Neural crest cell (in vitro differentiated cells): ENCODE measurements at places on chromosomes 2 and 18.

- H3K36me3 ChIP-seq, result no peaks in the 10 kb centered on the region
- peak within 1 kb of the TSS; percentile 97 for H3K4me3 ChIP-seq
- H3K4me1 ChIP-seq, result peaks cover 9% of the 10 kb centered on the region
- peaks cover 36% of the 10 kb centered on the region for H3K27me3 ChIP-seq
- peak; percentile 36 for DNase-seq
- H3K27ac ChIP-seq, result peak within 1 kb of the TSS; percentile 40
Measured at GRCh38 chr18:31497836-31498573, at the start of gene DSG2. TSS of gene DSG2 (plus strand) at chr18:31498177. CDS start at chr18:31498252, 75 bp downstream.

DNA sequence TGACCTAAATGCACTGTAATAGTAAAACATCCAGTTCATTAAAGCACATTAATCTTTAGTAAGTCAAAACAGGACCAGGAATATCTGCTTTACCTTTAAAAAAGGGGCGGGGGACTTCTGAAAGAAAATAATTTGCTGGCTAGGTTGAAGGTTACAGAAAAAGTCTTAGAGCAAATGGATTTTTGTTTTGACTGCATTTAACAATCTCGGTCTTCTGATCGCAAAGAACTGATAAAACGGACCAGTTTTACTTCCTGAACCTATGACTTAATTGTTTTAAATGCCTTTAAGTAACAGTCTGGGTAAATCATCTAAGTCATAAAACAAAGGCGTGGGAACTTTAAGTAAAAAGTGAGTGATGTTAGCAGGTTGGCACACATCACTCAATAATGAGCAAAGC, 783 bp downstream of the BUB1 start:
- peak overlapping the region; percentile 91 for H3K4me3 ChIP-seq
- H3K27me3 ChIP-seq, result no peaks in the 10 kb centered on the region
- H3K27ac ChIP-seq, result no peak overlapping the region
- no peak for DNase-seq
- H3K4me1 ChIP-seq, result peaks cover 40% of the 10 kb centered on the region

- H3K4me1 ChIP-seq, result no peaks in the 10 kb centered on the region
- peaks cover 4% of the 10 kb centered on the region for H3K27me3 ChIP-seq
- DNase-seq, result no peak
- H3K36me3 ChIP-seq, result no peaks in the 10 kb centered on the region
- H3K27ac ChIP-seq, result no peak overlapping the region
Measured at GRCh38 chr2:151927501-151928221, 99.4 kb upstream of the ARL5A start.

DNA sequence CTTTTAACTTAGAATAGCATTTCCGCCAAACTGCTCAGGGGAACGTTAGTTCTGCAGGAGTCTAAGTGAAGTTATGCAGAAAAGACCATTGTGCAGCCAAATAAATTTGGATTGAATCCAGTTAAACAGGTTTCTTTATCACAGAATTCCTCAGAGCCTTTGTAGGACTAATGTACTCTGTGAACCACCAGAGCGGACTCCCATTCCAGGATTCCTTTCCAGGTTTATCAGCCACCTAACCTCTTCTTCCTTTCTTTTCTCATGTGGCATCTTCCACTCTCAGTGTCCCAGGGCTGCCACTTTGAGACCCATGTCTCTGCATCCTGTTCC, 350.4 kb downstream of the TSN start:
- H3K4me3 ChIP-seq, result no peak overlapping the region
- H3K36me3 ChIP-seq, result no peaks in the 10 kb centered on the region
- H3K27ac ChIP-seq, result peak overlapping the region; percentile 95
- H3K4me1 ChIP-seq, result peaks cover 39% of the 10 kb centered on the region
- H3K27me3 ChIP-seq, result no peaks in the 10 kb centered on the region
- DNase-seq, result no peak

- H3K27me3 ChIP-seq, result no peaks in the 10 kb centered on the region
- DNase-seq, result no peak
- H3K4me1 ChIP-seq, result peaks cover 20% of the 10 kb centered on the region
- no peak overlapping the region for H3K27ac ChIP-seq
Measured at GRCh38 chr18:41703744-41704530, 251.1 kb upstream of the PIK3C3 start.

- no peak overlapping the region for H3K4me3 ChIP-seq
- H3K27ac ChIP-seq, result no peak overlapping the region
- H3K4me1 ChIP-seq, result peaks cover 6% of the 10 kb centered on the region
- no peaks in the 10 kb centered on the region for H3K27me3 ChIP-seq
- peak; percentile 61 for DNase-seq
Measured at GRCh38 chr2:189412330-189412953, 28.8 kb upstream of the WDR75 start.

- no peak for DNase-seq
- H3K4me3 ChIP-seq, result no peak overlapping the region
- no peak overlapping the region for H3K27ac ChIP-seq
- peaks cover 3% of the 10 kb centered on the region for H3K27me3 ChIP-seq
- H3K36me3 ChIP-seq, result no peaks in the 10 kb centered on the region
Measured at GRCh38 chr2:80830891-80831290, 526.3 kb upstream of the LRRTM1 start.

- no peak overlapping the region for H3K27ac ChIP-seq
- H3K36me3 ChIP-seq, result no peaks in the 10 kb centered on the region
- H3K4me1 ChIP-seq, result no peaks in the 10 kb centered on the region
- DNase-seq, result no peak
- H3K27me3 ChIP-seq, result peaks cover under 1% of the 10 kb centered on the region
Measured at GRCh38 chr2:148538375-148538774, 106.2 kb upstream of the EPC2 start.

DNA sequence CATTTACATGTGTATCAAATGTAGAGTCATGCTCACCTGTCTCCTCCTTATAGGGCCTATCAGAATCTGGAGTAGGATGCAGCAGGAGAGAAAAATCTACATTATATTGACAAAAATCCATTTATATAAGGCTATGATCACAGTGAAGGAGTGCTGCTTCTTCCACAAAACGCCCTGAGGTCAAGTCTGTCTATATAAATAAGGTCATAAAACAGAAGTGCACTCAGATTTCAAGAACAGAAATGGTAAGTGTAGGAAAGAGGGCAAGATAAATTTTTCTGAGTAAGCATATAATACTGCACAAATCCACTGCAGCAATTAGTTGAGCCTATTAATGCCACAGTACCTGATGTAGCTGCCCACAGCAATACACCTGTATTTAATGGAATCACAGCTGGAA, 51.8 kb downstream of the COL5A2 start:
- no peak overlapping the region for H3K4me3 ChIP-seq
- no peak overlapping the region for H3K27ac ChIP-seq
- H3K36me3 ChIP-seq, result peaks cover 2% of the 10 kb centered on the region
- no peaks in the 10 kb centered on the region for H3K27me3 ChIP-seq
- no peak for DNase-seq

- H3K36me3 ChIP-seq, result peaks cover 8% of the 10 kb centered on the region
- H3K4me1 ChIP-seq, result no peaks in the 10 kb centered on the region
- no peak overlapping the region for H3K27ac ChIP-seq
Measured at GRCh38 chr18:30730915-30731314, 311.6 kb downstream of the DSC3 start.

DNA sequence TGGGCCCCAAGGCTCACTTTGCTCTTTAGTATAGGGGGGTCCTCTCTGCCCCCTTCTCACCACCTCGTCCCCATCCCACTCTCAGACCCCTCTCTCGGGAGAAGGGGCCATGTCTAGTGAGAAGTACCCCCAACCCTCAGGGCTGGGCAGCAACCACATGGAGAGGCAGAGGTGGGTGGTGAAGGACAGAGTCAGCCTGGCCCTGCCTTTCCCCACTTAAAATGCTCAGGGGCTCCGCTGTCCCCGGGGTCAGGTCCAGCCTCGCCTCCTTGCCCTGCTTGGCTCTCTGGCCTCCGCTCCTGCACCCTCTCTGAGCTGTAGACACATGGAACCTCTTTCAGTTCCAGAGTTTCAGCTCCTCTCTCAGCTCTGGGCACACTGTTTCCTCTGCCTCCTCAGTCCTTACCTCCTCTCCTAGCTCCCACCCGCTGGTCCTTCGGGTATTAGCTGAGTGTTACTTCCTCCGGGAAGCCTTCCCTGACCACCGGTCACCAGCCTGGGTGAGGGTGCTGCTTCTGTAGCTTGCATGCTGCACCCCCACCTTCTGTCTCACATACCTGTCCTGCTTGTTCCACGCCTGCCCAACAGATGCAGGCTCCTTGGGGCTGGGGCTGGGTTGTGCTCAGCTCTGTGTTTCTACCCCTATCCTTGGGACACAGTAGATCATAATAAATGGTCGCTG, 79.5 kb upstream of the OTOF start:
- no peak overlapping the region for H3K27ac ChIP-seq
- H3K4me1 ChIP-seq, result peaks cover 13% of the 10 kb centered on the region
- H3K4me3 ChIP-seq, result no peak overlapping the region
- H3K36me3 ChIP-seq, result no peaks in the 10 kb centered on the region

- no peak overlapping the region for H3K4me3 ChIP-seq
- no peak overlapping the region for H3K27ac ChIP-seq
- no peaks in the 10 kb centered on the region for H3K4me1 ChIP-seq
- H3K27me3 ChIP-seq, result no peaks in the 10 kb centered on the region
- H3K36me3 ChIP-seq, result peaks cover 8% of the 10 kb centered on the region
Measured at GRCh38 chr2:173171321-173171720, 95.7 kb downstream of the MAP3K20 start.

- H3K36me3 ChIP-seq, result no peaks in the 10 kb centered on the region
- H3K27me3 ChIP-seq, result no peaks in the 10 kb centered on the region
- peak; percentile 9 for DNase-seq
- no peak overlapping the region for H3K4me3 ChIP-seq
- H3K27ac ChIP-seq, result peak overlapping the region; percentile 48
- peaks cover 41% of the 10 kb centered on the region for H3K4me1 ChIP-seq
Measured at GRCh38 chr18:8260827-8261226, 348.4 kb upstream of the RAB12 start.

GRCh38 chr18:79794846-79795245, 2.9 kb upstream of the KCNG2 start:
- peak overlapping the region; percentile 17 for H3K4me3 ChIP-seq
- peaks cover 84% of the 10 kb centered on the region for H3K27me3 ChIP-seq
- peaks cover 9% of the 10 kb centered on the region for H3K4me1 ChIP-seq
- no peak for DNase-seq
- H3K36me3 ChIP-seq, result no peaks in the 10 kb centered on the region

- H3K27me3 ChIP-seq, result no peaks in the 10 kb centered on the region
- peaks cover 26% of the 10 kb centered on the region for H3K4me1 ChIP-seq
- no peak overlapping the region for H3K27ac ChIP-seq
- no peaks in the 10 kb centered on the region for H3K36me3 ChIP-seq
- no peak for DNase-seq
- no peak overlapping the region for H3K4me3 ChIP-seq
Measured at GRCh38 chr2:144082327-144082726, 437.6 kb downstream of the ZEB2 start.

- peaks cover 6% of the 10 kb centered on the region for H3K4me1 ChIP-seq
- H3K27me3 ChIP-seq, result no peaks in the 10 kb centered on the region
- H3K27ac ChIP-seq, result no peak overlapping the region
- no peak overlapping the region for H3K4me3 ChIP-seq
- DNase-seq, result no peak
Measured at GRCh38 chr2:65530547-65531320, 98.3 kb upstream of the SPRED2 start.

GRCh38 chr2:28350196-28350595, 42.5 kb upstream of the FOSL2 start:
- H3K36me3 ChIP-seq, result no peaks in the 10 kb centered on the region
- H3K27me3 ChIP-seq, result no peaks in the 10 kb centered on the region
- H3K27ac ChIP-seq, result no peak overlapping the region
- no peak overlapping the region for H3K4me3 ChIP-seq
- DNase-seq, result no peak

DNA sequence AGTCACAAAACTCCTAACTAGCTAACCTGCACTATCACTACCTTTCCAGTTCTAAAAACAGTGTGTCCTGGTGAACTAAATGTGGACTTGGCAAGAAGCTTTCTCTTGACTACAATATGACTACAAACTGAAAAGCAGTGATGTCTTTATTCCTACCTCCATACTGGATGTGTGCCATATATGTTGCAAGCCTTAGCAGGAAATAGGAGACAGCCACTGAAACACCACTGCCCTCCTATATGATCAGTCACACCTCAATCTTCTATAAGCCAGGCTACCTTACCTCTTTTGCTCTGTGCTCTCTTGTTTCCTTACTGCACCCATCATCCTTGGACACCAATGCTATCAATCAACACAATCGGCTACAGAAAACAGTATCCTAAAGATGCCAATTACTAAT, 34.1 kb downstream of the SS18 start:
- H3K36me3 ChIP-seq, result peaks cover 16% of the 10 kb centered on the region
- DNase-seq, result no peak
- H3K4me1 ChIP-seq, result peaks cover 33% of the 10 kb centered on the region
- H3K4me3 ChIP-seq, result no peak overlapping the region

GRCh38 chr18:6729247-6730091, at the start of gene ARHGAP28:
TSS of gene ARHGAP28 (plus strand) at chr18:6729716. CDS start at chr18:6729822, 106 bp downstream.
- peaks cover 41% of the 10 kb centered on the region for H3K4me1 ChIP-seq
- H3K36me3 ChIP-seq, result no peaks in the 10 kb centered on the region
- peak within 1 kb of the TSS; percentile 98 for H3K4me3 ChIP-seq
- peak within 1 kb of the TSS; percentile 99 for H3K27ac ChIP-seq

GRCh38 chr2:102065675-102066252, 74.0 kb downstream of the IL1R2 start:
- H3K27ac ChIP-seq, result peak overlapping the region; percentile 53
- H3K36me3 ChIP-seq, result no peaks in the 10 kb centered on the region
- H3K4me3 ChIP-seq, result no peak overlapping the region
- peaks cover 18% of the 10 kb centered on the region for H3K4me1 ChIP-seq
- H3K27me3 ChIP-seq, result peaks cover 14% of the 10 kb centered on the region
- DNase-seq, result no peak

DNA sequence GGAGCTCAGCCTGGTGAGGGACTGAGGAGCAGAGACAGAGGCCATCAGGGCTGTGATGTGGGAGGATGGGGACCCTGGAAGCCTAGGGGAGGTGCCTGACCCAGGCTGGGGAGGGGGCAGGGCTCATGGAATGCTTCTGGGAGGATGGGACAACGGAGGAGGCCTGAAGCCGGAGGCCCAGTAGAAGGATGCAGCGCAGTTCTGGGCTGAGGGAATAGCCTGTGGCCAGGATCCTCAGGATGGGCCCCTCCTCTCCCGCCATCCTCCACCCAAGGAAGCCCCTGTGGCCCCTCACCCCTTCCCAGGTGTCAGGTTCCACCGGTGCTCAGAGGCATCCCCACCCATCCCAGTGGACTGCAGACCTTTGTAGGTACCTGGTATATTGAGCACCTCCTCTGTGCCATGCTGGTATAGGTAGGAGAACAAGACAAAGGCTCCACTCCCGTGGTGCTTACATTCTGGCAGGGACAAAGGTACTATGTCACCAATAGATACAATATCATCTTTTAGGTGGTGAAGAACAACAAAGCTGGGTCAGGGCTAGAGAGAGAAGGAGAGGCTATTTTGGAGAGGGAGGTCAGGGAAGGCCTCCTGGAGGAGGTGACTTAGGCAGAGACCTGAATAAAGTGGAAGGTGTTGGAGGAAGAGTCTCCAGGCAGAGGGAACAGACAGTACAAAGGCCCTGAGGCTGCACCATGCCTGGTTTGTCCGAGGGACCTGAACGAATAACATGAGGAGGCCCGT, 2.7 kb downstream of the ZAP70 start:
- H3K4me1 ChIP-seq, result peaks cover 18% of the 10 kb centered on the region
- H3K4me3 ChIP-seq, result no peak overlapping the region
- H3K27me3 ChIP-seq, result no peaks in the 10 kb centered on the region
- H3K27ac ChIP-seq, result peak overlapping the region; percentile 1
- H3K36me3 ChIP-seq, result no peaks in the 10 kb centered on the region
